Amygdala (tissue), 56 donors: ENCODE measurements at places on chromosomes 1 and 21.

DNA sequence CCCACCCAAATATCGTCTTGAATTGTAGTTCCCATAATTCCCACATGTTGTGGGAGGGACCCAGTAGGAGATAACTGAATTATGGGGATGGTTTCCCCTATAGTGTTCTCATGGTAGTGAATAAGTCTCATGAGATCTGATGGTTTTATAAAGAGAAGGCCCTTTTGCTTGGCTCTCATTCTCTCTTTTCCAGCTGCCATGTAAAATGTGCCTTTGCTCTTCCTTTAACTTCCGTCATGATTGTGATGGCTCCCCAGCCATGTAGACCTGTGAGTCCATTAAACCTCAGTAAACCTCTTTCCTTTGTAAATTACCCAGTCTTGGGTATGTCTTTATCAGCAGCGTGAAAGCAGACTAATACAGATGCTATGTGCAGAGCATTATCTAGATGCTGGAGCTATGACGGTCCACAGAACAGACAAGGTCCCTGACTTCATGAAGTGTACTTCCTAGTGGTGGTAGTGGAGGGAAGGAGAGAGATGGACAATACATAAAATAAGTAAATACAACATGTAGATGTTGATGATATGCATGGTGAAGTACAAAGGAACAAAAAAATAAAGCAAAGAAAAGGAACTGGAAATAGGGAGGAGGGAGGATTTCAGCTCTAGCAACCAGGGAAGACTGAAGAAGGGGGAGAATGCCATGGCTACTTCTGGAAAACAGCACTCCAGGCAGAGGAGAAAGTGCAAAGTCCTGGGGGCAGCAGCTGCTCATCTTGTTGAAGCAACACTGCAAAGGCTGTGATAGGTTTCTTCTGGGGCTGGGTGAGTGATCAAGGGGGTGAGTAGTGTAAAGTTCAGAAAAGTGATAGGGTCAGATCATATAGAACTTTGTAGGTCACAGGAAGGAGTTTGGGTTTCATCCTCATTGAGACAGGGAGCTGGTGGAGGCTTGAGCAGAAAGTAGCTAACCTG lies 6.8 kb upstream of the RCAN1 start:
- DNase-seq, result no peak

- no peak for DNase-seq
Measured at GRCh38 chr21:32172106-32172505, 106.7 kb downstream of the MIS18A start.

DNA sequence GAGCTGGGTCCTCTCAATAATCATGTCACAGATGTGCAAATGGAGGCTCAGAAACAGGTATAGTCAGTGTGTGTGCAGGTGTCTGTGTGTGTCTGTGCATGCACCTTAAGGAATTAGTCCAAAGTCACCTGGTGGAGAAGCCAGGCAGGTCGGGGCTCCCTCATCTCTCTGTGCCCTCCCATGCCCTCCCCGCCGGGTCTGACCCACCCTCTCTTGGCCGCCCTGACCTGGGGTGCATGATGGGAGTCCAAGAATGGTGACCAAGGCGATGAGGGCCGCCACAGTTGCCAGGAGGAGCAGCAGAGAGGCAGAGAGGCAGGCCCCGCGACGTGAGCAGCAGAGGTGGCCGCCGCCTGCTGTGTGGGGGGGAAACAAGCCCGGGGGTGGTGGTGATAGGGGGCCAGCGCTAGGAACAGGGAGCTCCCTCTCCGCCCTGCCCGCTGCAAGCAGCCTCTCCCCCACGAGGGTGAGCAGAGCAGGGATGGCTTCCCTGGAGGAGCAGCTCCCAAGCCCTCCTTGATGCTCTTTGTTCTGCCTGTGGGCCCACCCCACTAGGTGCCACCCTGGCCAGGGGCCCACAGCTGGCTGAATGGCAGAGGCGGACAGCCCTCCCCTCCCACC lies 3.9 kb downstream of the LDLRAD1 start:
- no peak for DNase-seq

DNA sequence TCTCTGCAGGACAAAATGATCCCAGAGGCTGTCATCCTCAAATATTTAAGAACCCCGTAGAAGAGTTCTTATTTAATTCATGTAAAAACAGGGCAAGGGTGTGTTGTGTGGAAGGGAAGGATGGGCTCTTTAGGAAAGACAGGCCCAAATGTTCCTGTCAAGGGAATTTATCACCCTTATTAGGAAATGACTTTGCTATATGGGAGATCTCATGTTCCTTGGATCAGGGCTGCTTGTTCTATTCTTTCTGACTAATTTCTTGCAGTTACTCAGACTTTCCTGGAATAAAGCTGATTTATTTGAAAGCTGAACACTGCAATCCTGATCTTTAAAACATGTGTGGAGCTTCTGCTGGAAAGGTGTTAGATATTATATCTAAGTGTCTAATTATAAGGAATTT lies 72.8 kb downstream of the SELENOF start:
- DNase-seq, result no peak

- DNase-seq, result no peak
Measured at GRCh38 chr1:7721940-7722669, 49.0 kb upstream of the VAMP3 start.

DNA sequence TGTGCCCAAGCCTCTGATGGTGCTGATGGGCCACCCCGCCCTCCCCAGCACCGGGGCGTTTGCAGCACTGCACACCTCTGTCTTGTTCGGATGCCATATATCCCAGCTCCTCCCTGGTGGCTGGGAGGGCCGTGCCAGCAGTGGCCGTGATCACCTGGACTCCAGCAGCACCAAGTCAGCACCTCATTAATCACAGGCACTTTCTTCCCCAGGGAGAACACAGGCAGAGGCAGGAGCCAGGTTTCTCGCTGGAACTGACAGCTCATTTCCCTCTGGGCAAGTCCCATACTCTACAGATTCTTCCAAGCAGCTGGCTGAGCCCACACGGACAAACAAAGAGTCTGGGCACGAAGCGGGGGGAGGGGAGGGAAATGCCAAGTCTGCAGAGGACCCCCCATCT lies 141.7 kb upstream of the EDN2 start:
- DNase-seq, result no peak

- no peak for DNase-seq
Measured at GRCh38 chr1:29271724-29272123, 35.4 kb downstream of the PTPRU start.

GRCh38 chr1:6775261-6776043 lies 9.8 kb upstream of the CAMTA1 start:
- no peak for DNase-seq

GRCh38 chr1:92484472-92485380 lies 2.0 kb downstream of the GFI1 start:
- no peak for DNase-seq

DNA sequence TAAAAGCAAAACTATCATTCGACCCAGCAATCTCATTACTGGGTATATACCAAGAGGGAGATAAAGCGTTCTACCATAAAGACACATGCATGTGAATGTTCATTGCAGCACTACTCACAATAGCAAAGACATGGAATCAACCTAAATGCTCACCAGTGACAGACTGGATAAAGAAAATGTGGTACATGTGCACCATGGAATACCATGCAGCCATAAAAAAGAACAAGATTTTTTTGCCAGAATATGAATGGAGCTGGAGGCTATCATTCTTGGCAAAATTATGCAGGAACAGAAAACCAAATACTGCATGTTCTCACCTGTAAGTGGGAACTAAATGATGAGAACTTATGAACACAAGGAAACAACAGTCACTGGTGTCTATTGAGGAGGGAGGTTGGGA lies 79.7 kb downstream of the SLC16A1 start:
- DNase-seq, result no peak

DNA sequence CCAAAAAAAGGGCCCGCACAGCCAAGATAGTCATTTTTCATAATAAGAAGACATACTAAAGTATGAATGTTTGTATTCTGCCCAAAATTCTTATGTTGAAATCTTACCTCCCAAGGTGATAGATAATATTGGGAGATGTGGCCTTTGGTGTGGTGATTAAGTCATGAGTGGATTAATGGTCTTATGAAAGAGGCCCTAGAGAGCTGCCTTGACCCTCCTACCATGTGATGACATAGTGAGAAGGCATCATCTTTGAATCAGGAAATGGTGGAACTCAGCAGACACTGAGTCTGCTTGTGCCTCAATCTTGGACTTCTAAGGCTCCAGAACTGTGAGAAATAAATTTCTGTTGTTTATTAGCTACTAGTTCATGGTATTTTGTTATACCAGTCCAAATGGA lies 11.8 kb upstream of the RNPC3 start:
- no peak for DNase-seq

DNA sequence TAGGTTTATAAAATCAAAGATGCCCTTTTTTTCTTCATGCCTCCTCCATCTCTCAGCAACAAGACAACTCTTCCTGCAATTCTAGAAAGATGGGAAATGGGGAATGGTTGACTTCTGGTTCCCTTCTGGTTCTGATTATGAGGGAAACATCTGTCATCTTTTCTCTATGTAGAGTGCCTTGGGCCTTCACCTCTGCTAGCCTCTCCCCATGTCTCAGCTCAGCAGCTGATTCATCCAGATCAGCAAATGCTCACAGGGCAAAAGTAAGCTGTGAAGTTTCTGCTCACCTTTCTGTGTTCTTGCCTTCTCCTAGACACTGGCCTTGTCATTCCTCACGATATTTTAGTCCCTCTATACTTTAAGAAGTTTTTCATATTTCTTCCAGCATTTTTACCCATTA lies 17.8 kb upstream of the BECN2 start:
- DNase-seq, result no peak

DNA sequence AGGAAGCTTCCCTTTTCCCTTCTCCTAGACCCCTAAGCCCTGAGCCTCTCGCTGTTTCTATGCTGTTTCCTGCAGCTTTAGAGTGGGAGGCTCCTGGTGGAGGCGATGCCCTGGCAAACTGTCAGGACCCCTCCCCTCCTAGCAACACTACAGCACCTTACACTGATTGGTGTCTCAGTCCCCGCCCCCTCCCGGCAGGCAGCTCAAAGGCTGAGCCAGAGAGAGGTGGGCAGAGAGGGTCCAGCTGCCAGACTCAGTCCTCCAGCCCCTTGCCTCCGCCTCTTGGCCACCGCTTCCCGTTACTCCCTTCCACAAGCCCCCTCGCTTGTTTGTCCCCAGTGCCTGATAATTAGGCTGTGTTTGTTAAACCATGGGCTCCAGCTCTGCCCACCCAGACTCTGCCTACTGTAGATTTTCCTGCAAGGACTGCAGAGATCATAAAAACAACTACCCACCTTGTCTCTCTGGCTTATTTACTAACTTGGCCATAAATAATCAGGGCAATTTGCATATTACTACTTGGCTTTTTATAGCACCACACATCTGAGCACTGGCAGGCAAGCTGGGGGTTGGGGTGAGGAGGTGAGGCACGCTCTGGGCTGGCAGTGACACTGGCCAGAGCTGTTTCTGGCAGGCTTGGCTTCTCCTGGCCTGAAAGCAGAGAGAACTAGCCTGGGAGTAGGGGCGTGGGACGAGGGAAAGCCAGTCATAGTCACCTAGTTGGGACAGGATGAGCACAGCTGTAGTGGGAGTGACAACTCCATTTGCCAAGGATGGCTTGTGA lies 107.5 kb downstream of the CSMD2 start:
- DNase-seq, result no peak
